ENCODE measurements at places on chromosomes 5 and 9. TPM values are rescaled to one million over a fixed set of nuclear protein-coding genes. Genes with fewer than 3 reads are reported as not detected.

CDX1 gene
- not detected for total RNA-seq

ADAMTS13 gene
- total RNA-seq = 3.4 TPM

- no peak for DNase-seq
These were observed 77.8 kb upstream of the SPIN1 start for GRCh38 chr9:88310310-88310980.

DNA sequence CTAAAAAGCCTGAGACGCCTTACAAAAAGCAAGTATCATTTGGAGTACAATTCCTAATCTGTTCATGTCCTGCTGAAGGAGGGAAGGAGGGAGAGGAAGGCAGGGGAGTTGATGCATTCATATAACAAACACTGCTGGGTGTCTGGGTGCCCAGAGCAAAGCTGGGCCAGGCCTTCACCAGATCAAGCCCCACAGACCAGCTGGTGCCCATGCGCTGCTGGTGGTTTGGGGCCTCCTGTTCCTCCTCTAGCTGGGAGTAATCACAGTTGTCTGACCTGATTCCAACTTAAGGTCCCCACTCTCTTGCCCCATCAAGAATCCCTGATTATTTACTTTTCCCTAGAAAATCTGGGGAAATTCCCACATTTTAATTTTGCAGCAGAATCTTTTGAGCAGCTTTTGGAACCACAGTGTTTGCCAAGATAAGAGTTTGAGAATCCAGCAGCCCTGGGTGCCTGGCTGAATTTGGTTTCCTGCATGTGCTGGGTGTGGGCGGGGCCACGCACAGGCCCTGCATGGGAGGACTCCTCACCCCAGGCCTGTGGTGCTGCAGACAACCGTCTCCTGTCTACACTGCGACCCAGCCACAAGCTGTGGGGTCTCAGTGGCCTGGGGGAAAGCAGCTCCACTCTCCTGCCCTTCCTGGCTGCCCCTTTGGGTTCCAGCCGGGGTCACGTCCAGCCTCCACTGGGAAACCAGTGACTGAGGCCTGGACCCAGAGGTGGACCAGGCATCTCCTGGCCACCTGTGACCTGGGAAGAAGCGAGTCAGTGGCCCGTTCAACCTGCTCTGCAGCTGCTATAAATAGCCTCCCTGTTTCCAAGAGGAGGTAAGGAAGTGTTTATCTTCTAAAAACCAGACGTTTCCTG lies 47.5 kb downstream of the NEURL1B start:
- no peak for DNase-seq

DNA sequence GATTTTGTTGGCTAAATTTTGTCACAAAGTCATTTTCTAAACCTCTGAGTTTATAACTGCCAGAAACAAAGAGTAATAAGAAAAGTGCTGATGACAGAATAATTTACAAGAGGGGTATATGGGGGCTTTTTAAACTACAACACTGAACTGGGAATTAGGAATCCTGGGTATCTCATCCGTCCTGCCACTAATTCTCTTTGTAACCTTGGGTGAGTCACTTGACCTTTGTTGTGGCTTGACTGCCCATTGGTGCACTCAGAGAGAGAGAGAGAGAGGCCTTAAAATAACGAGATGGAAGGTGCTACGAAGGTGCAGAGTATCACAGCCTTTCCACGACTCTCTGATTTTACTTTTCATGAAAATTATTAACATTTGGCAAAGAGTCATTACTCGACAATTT lies 130.3 kb upstream of the CNTLN start:
- no peak for DNase-seq

DNA sequence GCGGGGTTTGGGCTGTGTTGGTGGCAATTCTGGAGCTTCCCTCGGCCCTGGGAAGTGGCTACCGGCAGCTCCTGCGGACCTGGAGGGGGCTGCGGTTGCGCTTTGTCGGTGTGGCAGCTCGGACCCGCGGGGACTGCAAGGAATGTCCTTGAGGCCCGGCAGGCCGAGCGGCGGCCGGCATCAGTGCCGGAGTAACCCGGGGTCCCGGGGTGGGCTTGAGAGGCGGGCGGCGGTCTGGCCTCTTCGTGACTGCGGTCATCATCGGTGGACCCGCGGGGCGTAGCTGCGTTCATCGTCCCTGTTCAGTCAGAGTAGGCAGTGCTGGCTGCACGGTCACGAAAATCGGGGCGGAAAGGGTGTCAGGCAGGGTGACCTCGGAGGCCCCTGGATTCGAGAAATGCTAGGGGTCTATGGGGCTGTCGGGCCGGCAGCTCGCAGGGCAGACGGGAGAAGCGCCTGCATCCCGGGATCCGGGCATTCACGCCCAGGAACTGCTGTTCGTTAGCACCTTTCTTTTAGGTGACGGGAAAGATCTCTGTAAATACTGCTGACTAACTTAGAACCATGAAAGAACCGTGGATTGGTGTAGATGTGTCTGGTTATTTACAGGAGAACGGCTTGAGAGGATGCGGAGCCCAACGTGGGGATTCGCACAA lies 474 bp downstream of the HMGCR start:
- DNase-seq = no peak

GRCh38 chr5:160260881-160261815 lies 31.8 kb downstream of the FABP6 start:
- no peak for DNase-seq

DNA sequence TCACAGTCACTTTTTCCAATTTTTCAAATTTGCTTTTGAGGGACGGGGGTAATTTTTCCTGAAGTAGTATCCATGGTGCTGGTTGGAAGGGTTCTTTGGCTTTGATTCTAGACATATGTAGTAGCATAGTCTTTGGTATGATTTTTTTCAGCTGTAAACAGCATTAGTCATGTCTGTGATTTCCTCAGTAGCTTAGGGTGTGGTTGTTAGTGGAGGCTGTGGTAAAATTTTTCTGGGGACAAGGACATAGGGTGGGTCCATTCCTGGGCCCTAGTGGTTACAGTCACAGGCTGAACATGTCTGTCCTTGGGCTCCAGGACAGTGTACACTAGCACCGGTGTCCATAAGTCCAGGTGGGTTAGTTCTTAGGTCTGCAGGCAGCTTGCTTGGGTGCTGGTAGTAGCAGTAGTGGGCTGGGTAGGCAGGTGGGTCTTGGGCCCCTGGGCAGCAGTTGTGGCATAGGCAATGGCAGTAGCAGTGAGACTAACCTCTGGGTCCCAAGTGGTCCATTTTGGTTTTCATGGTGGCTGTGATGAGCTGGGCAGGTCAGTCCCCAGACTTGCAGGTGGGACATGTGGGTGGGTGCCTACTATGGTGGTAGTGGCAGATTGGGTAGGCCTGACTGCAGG lies 100.0 kb upstream of the CXCL14 start:
- no peak for DNase-seq

All from Panc1 (cell line).